ENCODE measurements at places on chromosomes 6 and 20. TPM values are rescaled to one million over a fixed set of nuclear protein-coding genes. Genes with fewer than 3 reads are reported as not detected.

Gene ELOVL2
- 2.7 TPM for total RNA-seq

Gene TRIM10
- total RNA-seq, result not detected

Gene HLA-C
- total RNA-seq, result 84.6 TPM

Gene RAB44
- total RNA-seq, result not detected

Gene SAPCD1
- total RNA-seq, result 4.7 TPM
